Progenitor cell of endocrine pancreas (in vitro differentiated cells): ENCODE measurements at places on chromosomes 4 and X. TPM values are rescaled to one million over a fixed set of nuclear protein-coding genes. Genes with fewer than 3 reads are reported as not detected.
A peak's percentile ranks its signal among the peaks of the same experiment; 100 is the strongest.

The NEIL3 gene
- total RNA-seq = 6.6 and 7.9 TPM in 2 replicates

The SUPT20HL1 gene
- total RNA-seq = not detected in 2 replicates

The KANTR gene
- 16.0 and 18.0 TPM in 2 replicates for total RNA-seq

The TKTL2 gene
- total RNA-seq = not detected in 2 replicates

The MAOB gene
- 0.82 and 0.93 TPM in 2 replicates for total RNA-seq

GRCh38 chr4:15605537-15605936, 49.6 kb downstream of the FBXL5 start:
- H3K27ac ChIP-seq = peak overlapping the region; percentile 14
- H3K27me3 ChIP-seq = no peaks in the 10 kb centered on the region
- DNase-seq = no peak
- no peak overlapping the region for H3K4me3 ChIP-seq

- H3K36me3 ChIP-seq = no peaks in the 10 kb centered on the region
- no peak for DNase-seq
- H3K27me3 ChIP-seq = no peaks in the 10 kb centered on the region
- H3K4me3 ChIP-seq = no peak overlapping the region
- peaks cover 11% of the 10 kb centered on the region for H3K4me1 ChIP-seq
These were observed 96.8 kb downstream of the ARSJ start for GRCh38 chr4:113882668-113883067.

GRCh38 chr4:52968691-52969090, 106.6 kb downstream of the RASL11B start:
- H3K4me3 ChIP-seq = no peak overlapping the region
- H3K27ac ChIP-seq = no peak overlapping the region
- H3K4me1 ChIP-seq = no peaks in the 10 kb centered on the region
- H3K27me3 ChIP-seq = no peaks in the 10 kb centered on the region
- no peak for DNase-seq
- H3K36me3 ChIP-seq = no peaks in the 10 kb centered on the region

DNA sequence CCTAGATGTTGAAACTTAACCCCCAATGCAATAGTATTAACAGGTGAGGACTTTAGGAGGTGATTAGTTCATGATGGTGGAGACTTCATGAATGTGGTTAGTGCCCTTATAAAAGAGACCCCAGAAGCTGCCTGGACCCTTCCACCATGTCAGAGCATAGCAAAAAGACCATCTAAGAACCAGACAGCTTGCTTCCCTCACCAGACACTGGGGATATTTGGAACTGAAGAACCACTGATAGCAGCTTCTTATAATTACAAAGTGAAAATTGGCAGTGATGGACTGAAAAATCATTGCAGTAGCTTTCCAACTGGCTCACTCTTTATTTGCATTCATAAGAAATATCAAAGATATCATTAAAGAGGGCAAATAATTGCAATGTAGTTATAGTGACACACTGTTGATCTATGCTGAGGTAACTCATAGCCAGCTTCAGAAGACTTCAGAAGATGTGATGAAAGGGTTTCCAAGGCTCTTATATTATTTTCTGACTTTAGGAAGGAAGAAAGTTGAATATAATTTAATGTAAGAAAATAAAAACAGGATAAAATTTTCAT, 5.8 kb downstream of the RASSF6 start:
- peaks cover 15% of the 10 kb centered on the region for H3K36me3 ChIP-seq
- no peak overlapping the region for H3K27ac ChIP-seq
- no peaks in the 10 kb centered on the region for H3K27me3 ChIP-seq

GRCh38 chrX:134528960-134529359, 69.0 kb downstream of the HPRT1 start:
- no peaks in the 10 kb centered on the region for H3K4me1 ChIP-seq
- H3K27ac ChIP-seq = no peak overlapping the region
- H3K4me3 ChIP-seq = no peak overlapping the region
- DNase-seq = no peak
- H3K36me3 ChIP-seq = no peaks in the 10 kb centered on the region

- H3K4me1 ChIP-seq = peaks cover 14% of the 10 kb centered on the region
- DNase-seq = no peak
- H3K27me3 ChIP-seq = no peaks in the 10 kb centered on the region
- H3K4me3 ChIP-seq = no peak overlapping the region
- no peak overlapping the region for H3K27ac ChIP-seq
- H3K36me3 ChIP-seq = peaks cover 15% of the 10 kb centered on the region
These were observed 175.5 kb downstream of the RAPGEF2 start for GRCh38 chr4:159278399-159278798.

DNA sequence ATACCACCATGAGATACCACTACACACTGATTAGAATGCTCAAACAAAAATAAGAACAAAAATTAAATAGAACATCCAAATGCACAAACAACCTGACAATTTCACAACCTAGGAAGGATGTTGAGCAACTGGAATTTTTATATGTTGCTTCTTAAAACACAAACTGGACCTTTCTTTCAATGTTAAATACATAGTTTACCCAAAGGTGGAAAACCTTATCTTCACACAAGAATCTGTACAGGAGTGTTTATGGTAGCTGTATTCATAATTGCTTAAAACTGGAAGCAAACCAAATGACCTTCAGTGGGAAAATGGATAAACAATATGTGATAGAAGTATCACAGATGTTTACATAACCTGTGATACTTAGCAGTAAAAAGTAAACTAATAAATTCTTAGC, 573.8 kb downstream of the MAGEB5 start:
- H3K27me3 ChIP-seq = no peaks in the 10 kb centered on the region
- no peak overlapping the region for H3K4me3 ChIP-seq
- no peak overlapping the region for H3K27ac ChIP-seq
- no peak for DNase-seq
- H3K36me3 ChIP-seq = no peaks in the 10 kb centered on the region
- H3K4me1 ChIP-seq = no peaks in the 10 kb centered on the region

DNA sequence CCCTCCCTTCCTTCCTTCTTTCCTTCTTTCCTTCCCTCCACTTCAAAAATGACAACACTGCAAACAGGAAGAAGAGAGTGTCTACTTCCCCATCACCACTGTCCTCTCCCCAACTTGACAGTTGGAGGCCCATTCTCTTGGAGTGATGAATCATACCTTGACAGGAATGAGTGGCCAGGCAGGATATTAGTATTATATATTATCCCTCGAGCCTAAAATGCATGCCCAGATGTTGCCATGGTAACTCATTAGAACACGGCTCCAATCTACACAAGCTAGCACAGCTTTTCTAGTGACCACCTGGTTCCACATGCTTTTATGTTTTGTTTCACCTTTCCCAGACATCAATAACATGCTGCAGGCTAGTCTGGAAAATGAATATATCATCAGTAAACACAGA, 71.3 kb upstream of the LHFPL1 start:
- H3K27me3 ChIP-seq = no peaks in the 10 kb centered on the region
- no peak overlapping the region for H3K4me3 ChIP-seq
- H3K27ac ChIP-seq = no peak overlapping the region

- H3K36me3 ChIP-seq = peaks cover 2% of the 10 kb centered on the region
- H3K4me3 ChIP-seq = no peak overlapping the region
- H3K27me3 ChIP-seq = no peaks in the 10 kb centered on the region
- no peak overlapping the region for H3K27ac ChIP-seq
- H3K4me1 ChIP-seq = peaks cover 6% of the 10 kb centered on the region
These were observed 747.6 kb upstream of the FTHL17 start for GRCh38 chrX:31819455-31819854.

DNA sequence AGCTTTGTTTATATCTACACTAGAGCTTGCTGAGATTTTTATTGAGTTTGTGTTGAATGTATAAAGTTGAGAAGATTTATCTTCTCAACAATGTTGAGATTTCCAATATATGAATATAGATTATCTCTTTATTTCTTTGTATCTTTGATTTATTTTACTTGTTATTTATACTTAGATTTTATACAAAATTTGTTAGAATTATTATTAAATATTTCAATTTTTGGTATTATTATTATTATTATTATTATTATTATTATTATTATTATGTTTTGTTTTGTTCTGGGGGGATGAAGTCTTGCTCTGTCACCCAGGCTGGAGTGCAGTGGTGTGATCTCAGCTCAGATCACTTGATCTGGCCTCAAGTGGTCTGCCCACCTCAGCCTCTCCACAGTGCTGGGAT, 322.5 kb downstream of the PPARGC1A start:
- H3K27me3 ChIP-seq = no peaks in the 10 kb centered on the region
- no peaks in the 10 kb centered on the region for H3K36me3 ChIP-seq
- no peak overlapping the region for H3K27ac ChIP-seq
- no peak overlapping the region for H3K4me3 ChIP-seq

GRCh38 chr4:126799416-126799815, 833.3 kb upstream of the INTU start:
- H3K4me1 ChIP-seq = no peaks in the 10 kb centered on the region
- no peak overlapping the region for H3K4me3 ChIP-seq
- no peak overlapping the region for H3K27ac ChIP-seq

GRCh38 chrX:155864655-155865054, 16.5 kb upstream of the VAMP7 start:
- H3K36me3 ChIP-seq = no peaks in the 10 kb centered on the region

GRCh38 chr4:168598191-168598590, 101.3 kb downstream of the PALLD start:
- no peak for DNase-seq
- H3K4me1 ChIP-seq = peaks cover 11% of the 10 kb centered on the region
- no peak overlapping the region for H3K27ac ChIP-seq
- H3K27me3 ChIP-seq = peaks cover 9% of the 10 kb centered on the region
- no peaks in the 10 kb centered on the region for H3K36me3 ChIP-seq

- H3K27me3 ChIP-seq = peaks cover 6% of the 10 kb centered on the region
- no peak overlapping the region for H3K4me3 ChIP-seq
- H3K36me3 ChIP-seq = no peaks in the 10 kb centered on the region
- H3K4me1 ChIP-seq = peaks cover 4% of the 10 kb centered on the region
- peak; percentile 39 for DNase-seq
These were observed 42.2 kb downstream of the SH2D1A start for GRCh38 chrX:124388562-124388961.
